Osteoblast (primary cell): ENCODE measurements at places on chromosomes 3 and 15. TPM values are rescaled to one million over a fixed set of nuclear protein-coding genes. Genes with fewer than 3 reads are reported as not detected.

RAF1 gene
- total RNA-seq, result 107 and 118 TPM in 2 replicates

CHAC1 gene
- total RNA-seq, result 30.0 and 30.1 TPM in 2 replicates

DNA sequence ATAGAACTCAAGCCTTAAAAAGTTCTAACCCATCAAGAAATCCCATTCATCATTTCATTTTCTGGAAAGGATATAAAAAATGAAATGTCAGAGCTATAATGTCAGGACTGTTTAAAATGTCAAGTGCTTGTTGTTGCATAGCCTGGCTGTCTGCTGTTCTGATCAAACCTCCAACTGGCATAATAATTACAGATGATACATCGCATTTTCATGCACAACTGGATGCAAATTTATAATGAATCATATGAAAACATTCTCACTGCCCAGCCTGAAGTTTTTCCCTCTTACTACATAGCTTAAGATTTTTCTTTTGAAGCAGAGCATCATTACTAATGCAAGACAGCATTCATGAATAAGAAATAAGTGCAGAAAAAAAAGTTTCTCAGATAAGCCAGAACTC lies 46.5 kb downstream of the GUCA1C start:
- DNase-seq, result peak; percentile 8

DNA sequence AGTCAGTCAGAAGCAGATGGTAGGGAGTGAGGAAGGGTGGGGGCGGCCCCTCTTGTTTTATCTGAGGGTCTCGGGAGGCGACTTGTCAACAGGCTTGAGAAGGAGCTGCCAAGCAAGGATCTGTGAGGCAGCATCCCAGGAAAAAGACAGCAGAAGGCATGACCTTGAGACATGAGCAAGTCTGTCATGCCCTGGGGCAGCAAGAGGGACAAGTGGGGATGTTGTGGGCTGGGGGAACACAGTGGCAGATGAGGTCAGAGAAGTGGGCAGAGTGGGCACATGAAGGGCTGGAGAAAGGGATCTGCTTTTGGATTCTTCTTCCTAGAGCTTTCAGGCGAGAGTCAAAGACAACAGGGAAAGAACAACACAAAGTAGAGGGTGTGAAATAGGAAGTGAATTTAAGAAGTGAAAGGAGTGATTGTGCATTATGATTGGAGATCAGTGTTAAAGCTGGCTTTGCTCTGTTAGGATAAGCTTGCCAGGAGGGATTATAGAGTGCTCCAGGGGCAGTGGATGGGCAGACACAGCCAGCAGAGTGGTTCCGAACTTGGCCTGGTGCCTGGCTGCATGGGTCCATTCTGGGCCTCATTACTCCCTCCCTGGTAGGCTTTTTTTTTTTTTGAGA lies 73.3 kb downstream of the USP13 start:
- DNase-seq, result no peak
